EH (cell line): ENCODE measurements at places on chromosomes 3 and 15.

DNA sequence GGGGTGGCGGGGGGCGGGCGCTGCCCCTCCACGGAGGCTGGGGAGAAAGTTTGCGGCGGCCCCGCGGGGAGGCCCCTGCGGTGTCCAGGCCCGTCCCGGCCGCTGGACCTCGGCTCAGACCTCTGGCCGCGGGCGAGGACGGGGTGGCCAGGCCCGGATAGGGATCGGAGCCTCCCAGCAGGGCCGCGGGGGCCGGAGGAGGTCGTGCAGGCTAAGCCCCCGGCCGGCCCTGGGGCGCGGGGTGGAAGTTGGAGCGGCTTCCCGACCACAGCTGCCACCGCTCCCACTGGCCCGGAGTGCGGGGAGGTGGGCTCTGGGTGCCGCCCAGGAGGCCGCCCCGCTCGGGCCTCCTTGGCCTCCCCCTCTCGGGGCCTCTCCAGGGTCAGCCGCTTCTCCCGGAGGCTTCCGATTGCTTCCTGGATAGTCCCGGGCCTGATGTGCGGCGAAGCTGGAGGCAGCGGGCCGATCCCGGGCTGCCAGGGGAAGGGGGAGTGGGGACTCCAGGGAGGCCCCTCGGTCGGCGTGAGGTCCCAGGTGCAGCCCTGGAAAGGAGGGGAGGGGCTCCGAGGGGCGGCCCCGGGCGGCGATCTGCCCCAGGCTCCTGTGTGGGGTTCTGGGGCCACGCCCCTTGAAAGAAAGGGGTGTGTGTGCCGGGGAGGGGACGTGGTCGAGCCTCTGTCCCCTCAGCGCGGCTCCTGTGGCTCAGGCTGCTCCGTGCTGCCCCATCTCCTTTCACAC lies 907 bp downstream of the PLXNA1 start:
- peak; percentile 45 for DNase-seq

DNA sequence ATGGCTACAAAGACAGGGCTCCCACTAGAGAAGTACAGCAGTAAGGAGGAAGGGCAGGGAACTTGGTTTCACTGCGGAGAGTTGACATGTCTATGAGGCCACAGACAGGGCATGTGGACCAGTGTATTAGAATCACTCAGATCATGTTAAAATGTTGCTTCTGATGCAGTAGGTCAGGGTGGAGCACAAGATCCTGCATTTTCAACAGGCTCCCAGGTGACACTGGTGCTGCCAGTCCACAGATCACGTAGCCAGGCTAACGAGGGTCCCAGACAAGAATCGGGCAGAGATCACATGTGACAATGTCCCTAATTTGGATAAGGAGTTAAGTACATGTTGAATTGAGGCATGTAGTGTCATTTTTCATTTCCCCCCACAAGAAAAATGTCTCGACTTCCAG lies 73.6 kb downstream of the SPSB4 start:
- DNase-seq = no peak

DNA sequence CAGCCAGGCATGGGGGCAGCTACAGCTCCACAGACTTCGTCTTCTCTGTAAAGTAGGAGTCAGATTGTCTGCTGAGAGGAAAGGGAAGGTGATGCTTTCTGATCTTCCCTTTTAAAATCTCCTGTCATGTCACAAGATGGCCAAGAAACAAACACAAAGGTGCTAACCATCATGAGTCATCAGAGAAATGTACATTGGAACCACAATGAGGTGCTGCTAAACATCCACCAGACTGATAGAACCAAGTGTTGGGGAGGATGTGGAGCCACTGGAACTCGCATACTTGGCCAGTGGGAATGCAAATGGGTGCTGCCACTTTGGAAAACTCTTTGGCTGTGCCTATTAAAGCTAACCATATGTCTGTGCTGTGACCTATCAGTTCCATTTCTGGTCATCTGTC lies 268.8 kb downstream of the SLCO3A1 start:
- DNase-seq = no peak

DNA sequence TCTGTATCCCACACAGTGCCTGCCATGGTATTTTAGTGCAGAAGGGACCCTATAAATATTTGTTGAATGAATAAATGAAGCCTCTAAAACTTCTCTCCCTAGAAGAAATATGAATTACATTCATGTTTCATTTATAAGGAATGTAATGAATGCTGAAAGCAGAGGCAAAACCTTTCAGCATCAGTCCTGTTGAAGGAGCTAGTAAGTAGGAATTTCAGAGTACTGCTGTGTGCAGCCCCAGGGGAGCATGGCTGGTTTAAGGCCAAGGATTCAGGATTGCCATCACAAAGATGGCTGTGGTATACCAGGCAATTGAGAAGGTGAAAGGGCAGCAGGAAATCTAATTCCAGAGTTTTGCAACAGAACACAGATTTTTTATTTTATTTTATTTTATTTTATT lies 1131.4 kb downstream of the IGSF11 start:
- DNase-seq = peak; percentile 74

DNA sequence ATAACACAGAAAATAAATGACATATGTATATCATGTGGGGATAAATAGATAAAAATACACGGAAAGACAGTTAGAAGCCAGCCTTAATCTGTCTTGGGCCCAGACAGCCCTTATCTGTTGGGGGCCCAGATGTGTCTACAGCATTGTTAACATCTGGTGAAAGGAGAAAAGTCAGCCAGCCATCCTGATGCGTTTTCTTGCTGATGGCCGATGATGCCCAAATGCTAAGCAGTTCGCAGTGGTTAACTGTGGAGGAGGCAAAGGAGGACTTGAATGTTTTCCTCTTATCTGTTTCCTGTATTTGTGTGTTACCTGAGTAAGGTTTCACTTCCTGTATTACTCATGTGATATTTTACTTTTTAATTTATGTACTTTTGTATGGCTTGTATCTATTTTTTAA lies 46.2 kb downstream of the NOX5 start:
- no peak for DNase-seq

GRCh38 chr3:69439643-69440270 lies 53.9 kb upstream of the FRMD4B start:
- DNase-seq = peak; percentile 43

- DNase-seq = no peak
These were observed 425.4 kb upstream of the TPRG1 start for GRCh38 chr3:188746291-188746783.

DNA sequence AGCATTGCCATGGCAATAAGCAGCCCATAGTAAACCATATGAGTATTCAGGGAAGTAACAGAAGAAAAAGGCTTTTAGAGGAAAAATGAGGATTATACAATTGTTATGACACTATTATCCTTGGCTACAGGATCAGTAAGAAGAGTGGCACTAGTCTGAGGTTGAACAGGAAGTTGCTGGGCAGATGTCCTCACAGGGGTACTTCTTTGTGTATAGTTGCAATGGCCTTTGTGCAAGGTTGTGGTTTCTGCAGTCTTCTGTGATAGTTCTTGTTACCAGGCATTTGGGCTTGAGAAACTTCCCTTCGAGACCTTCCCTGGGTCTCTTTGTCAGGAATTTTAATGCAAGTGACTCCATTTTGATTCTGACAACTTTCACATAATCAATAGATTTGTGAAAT lies 100.6 kb upstream of the ATP11B start:
- DNase-seq = no peak

- no peak for DNase-seq
These were observed 1.4 kb downstream of the C3orf22 start for GRCh38 chr3:126557415-126557745.
